ENCODE measurements at places on chromosomes 2 and 18.
A peak's percentile ranks its signal among the peaks of the same experiment; 100 is the strongest.

GRCh38 chr2:150522269-150522668 is 34.8 kb upstream of the RND3 start:
- no peak for DNase-seq

DNA sequence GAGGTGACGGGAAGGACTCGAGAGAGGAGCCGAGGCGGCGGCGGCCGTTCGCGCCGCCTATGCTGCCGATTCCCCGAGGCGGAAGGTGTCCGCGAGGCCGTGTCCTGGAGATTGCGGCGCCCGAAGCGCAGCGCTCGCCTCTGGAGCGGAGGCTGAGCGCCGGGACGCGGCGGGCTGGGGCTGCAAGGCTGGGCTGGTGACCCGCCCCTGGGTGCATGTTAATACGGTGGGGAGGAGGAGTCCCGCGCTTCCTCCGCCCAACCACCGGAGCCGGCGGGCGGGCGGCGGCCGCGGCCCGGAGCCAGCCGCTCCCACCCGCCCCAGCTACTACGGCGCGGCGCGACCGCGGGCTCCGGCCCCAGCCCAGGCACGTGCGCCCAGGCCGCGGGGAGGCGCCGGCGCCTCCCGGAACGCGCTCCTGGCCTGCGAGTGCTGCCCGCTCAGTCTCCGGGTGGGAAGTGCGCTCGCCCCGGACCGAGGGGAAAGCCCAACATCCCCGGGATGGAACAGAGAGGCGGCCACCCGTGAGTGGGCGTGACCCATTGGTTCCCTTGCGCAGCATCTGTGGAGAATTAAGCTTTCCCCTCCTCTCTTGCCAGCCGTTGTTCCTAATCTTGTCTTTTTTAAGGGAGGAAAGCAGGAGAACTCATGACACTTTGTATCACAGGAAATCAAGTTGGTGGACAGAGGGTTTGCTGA is at the start of gene DLGAP1:
DLGAP1 (minus strand) TSS at position 195 of the 699 bp plus-strand sequence.
- DNase-seq: peak; percentile 68

- DNase-seq: no peak
These were observed 192.3 kb downstream of the PDE11A start for GRCh38 chr2:177880285-177880684.

GRCh38 chr2:100470898-100471514 is 724 bp downstream of the NMS start:
- DNase-seq: peak; percentile 50

DNA sequence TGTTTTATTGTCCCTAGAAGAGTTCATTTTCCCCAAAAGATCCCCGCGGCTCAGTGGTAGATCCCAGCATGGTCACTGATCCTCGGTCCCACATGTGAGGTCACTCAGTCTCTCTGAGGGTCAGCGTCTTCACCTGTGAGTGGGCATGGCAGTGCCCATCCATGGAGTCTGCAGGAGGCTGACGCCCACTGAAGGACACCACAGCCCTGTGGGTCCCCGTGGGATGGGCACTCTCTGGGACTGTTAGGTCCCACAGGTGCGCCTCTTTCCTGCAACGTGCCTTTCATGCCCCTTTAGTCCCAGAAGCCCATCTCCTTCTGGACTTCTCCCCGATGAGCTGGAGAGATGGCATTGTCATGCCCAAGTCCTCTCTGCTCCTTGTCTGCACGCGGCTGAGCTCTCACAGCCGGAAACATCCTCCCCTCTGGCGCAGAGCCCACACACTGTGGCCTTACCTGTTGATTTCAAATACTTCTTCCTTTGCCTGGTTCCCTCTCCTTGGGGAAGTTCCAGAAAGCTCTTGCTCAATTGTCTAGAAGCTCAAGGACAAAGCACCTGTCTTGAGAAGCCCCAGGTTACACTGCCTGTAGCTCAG is 75.9 kb downstream of the PTGR3 start:
- no peak for DNase-seq

GRCh38 chr18:63511285-63511684 is 30.9 kb upstream of the SERPINB12 start:
- no peak for DNase-seq

DNA sequence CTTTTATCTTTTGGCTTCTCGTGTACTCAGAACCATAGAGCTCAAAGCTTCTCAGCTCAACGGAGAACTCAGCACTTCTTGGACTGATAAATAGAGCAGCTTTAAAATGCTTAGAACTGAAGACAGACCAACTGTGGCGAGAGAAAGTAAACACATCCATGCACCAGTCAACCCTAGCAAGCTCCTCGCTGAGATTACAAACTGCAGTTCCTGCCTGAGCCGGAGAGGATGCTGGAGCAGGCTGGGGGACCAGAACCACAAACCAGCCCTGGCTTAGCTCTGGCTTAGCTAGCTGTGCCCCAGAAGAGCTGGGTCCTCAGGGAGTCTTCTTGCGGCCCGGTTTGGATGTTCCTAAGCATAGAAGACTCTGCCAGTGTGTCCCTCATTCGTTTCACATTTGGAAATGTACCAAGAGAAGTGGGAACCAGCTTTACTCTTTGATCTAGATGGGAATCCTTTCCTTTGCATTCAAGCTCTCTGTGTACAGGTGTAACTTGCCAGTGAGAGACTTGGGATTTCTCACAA is 5.6 kb downstream of the PAX8 start:
- DNase-seq: no peak

GRCh38 chr2:64273524-64274398 is 129.5 kb upstream of the PELI1 start:
- DNase-seq: no peak

DNA sequence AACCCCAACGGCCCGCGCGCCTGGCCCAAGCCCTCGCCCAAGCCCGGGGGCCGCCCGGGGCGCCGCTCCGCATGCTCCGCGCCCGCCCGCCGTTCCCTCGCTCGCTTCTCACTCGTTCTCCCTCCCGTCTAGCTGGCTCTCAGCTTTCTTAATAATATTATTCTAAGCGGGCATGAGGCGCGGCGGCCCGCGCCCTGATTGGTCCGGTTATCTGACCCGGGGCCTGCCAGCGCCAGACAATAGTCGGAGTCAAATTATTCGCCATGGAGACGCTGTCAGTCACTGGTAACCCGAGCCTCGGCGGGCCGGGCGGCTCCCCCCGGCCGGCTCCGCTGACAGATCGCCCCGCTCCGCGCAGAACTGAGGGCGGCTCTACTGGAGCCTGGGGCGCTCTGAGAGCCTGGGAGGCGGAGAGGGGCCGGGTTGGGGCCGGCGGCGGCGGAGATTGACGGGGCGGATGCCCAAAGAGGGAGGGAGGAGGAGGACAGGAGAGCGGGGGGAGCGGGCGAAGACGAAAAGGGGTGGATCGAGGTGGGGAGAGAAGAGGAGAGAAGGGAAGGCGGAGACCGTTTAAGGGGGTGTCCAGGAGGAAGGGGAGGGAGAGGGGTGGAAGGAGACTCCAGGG is at the start of gene SIX2:
SIX2 (minus strand) TSS at position 150 of the 625 bp plus-strand sequence. CDS start 342 bp downstream, outside the sequence.
- DNase-seq: peak; percentile 46

- peak; percentile 14 for DNase-seq
These were observed 37.1 kb downstream of the KCNG2 start for GRCh38 chr18:79834834-79835233.

- no peak for DNase-seq
These were observed 84.5 kb upstream of the DTNB start for GRCh38 chr2:25757906-25758305.

DNA sequence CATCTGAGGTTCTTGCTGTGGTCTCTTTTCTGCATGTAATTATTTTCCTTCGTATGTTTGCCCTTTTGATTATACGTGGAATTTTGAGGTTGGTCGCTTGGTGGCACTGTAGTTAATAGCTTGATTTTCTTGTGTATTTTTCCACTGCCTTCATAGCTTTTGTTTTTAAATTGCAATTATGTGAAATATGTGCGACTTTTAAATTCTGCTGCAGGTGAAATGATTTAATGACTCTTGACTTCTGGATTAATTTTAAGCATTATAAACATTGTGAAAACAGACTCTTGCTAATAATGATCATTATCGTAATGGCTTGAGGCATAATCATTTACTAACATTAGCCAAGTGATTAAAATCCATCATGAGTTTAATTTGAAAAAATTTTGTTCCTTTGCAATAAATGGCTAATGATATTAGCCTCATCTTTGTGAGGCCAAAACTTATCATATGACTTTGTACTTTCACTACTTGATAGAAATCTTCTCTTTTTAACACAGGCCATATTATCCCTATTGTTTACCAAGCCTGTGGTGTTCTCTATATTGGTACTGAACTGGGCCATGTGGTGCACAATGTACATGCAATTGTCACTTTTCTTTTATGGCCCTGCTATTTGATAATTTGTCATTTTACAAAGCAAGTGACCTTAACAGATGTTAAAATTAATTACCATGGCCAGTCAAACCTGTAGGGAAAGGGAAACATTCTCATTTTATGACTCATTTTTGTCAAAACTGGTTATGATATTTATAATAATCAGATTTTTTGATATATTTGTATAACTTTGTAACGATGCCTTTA is 62.8 kb upstream of the NEUROD1 start:
- peak; percentile 41 for DNase-seq

GRCh38 chr2:152609154-152609553 is 108.1 kb downstream of the PRPF40A start:
- DNase-seq: no peak

DNA sequence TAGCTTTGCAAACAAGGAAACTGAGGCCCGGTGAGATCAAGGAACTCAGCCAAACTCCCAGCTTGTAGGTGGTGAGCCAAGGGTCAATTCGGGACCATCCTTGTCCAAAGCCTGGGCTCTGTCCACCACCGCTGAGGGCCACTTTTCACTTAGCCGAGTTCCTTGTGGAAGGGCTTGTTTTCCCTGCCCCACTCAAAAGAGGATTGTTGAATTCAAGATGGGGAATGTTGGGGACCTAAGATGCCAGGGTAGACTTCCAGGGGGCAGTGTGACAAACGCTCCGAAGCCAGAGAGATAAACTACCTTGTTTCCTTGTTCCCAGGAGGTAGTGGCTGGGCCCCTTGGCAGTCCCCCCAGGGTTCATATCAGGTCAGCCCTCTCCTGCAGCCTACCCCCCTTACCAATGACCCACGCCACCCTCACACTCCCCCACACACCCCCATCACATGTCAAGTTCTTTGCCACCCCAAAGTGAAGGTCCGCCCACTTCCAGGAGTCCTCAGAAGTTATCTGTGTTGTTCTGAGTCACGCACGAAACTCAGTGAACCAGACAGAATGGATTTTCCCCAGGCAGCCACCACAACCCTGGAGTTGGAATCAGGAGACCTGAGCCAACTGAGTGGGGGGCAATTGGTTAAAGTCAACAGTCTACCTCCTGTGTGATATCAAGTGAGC is 10.3 kb upstream of the ATOH8 start:
- no peak for DNase-seq

All from liver (tissue), 10 donors.